ENCODE measurements at places on chromosomes 16 and 17. TPM values are rescaled to one million over a fixed set of nuclear protein-coding genes. Genes with fewer than 3 reads are reported as not detected.
A peak's percentile ranks its signal among the peaks of the same experiment; 100 is the strongest.

ENPP7 gene
- total RNA-seq: not detected

DNA sequence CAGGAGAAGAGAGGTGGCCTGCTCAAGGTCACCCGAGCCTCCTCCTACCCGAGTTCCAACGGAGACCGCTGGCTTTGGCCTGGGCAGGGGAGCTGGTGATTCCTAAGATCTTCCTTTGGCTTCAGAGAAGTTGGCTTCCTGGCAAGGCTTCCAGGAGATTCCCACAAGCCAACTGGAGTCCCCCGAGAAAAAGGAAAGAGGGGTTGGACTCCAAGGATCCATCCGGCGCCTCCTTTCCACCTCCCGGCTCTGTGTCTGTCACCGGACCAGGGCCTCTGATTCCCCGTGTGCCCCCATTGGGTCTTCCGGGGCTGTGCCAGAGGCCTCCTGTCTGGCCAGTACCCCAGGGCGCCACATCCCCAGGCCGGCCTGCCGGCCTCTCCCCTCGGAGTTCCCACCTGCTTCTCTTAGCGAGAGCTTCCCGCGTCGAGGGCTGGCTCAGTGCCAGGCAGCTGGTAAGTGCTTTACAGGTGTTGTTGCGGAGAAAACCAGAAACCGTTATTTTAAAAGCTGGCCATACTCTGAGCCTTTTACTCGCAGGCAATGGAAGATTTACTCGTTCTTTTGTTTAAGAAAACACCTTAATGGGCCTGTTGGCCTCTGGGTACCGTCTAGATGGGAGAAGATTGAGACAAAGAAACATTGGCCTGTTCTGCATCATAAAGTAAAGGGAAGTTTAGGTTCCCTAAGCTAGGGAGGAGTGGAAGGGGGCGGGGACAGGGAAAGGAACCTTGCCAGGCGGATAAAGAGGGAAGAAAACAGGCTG, 258.4 kb upstream of the SDK2 start:
- DNase-seq: no peak
- peaks cover 4% of the 10 kb centered on the region for H3K4me1 ChIP-seq
- H3K4me3 ChIP-seq: no peak overlapping the region
- H3K27me3 ChIP-seq: peaks cover 3% of the 10 kb centered on the region
- H3K27ac ChIP-seq: no peak overlapping the region

ATP1B2 gene
- total RNA-seq: not detected

GRCh38 chr17:58082341-58082869, 814 bp upstream of the DYNLL2 start:
- peak overlapping the region; percentile 73 for H3K27ac ChIP-seq
- peaks cover 29% of the 10 kb centered on the region for H3K4me1 ChIP-seq
- no peak overlapping the region for H3K4me3 ChIP-seq
- H3K27me3 ChIP-seq: peaks cover 8% of the 10 kb centered on the region
- peaks cover 16% of the 10 kb centered on the region for H3K36me3 ChIP-seq

DNA sequence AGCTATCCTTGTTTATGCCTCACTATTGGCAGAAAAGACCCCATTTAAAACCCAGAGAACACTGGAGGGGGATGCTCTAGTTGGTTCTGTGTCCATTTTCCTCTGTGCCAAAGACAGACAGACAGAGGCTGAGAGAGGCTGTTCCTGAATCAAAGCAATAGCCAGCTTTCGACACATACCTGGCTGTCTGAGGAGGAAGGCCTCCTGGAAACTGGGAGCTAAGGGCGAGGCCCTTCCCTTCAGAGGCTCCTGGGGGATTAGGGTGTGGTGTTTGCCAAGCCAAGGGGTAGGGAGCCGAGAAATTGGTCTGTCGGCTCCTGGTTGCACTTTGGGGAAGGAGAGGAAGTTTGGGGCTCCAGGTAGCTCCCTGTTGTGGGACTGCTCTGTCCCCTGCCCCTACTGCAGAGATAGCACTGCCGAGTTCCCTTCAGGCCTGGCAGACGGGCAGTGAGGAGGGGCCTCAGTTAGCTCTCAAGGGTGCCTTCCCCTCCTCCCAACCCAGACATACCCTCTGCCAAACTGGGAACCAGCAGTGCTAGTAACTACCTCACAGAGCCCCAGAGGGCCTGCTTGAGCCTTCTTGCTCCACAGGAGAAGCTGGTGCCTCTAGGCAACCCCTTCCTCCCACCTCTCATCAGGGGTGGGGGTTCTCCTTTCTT, 56.1 kb downstream of the IGF2BP1 start:
- H3K4me3 ChIP-seq: no peak overlapping the region
- H3K27ac ChIP-seq: no peak overlapping the region
- no peak for DNase-seq
- no peaks in the 10 kb centered on the region for H3K4me1 ChIP-seq
- peaks cover 3% of the 10 kb centered on the region for H3K27me3 ChIP-seq

SEPTIN12 gene
- 0.27 TPM for total RNA-seq

DNA sequence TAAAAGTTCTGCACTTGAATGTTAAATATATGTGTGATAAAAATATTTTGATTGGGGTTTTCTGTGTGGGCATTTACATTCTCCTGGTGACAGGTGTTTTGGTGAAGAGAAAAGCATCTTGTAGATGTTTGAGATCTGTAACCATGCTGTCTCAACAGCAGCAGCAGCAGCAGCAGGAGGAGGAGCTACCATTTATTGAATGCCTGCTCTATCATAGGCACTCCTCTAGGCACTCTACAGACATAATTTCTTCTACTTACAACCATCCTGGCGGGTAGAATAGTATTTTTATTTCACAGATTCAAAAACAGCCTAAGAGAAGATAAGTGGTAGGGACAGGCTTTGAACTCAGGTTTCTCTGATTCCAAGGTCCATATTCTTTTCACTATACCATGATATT, 159.7 kb upstream of the TBX2 start:
- no peaks in the 10 kb centered on the region for H3K36me3 ChIP-seq
- H3K27me3 ChIP-seq: no peaks in the 10 kb centered on the region
- H3K27ac ChIP-seq: no peak overlapping the region
- H3K4me3 ChIP-seq: no peak overlapping the region
- DNase-seq: no peak
- no peaks in the 10 kb centered on the region for H3K4me1 ChIP-seq

ZG16B gene
- not detected for total RNA-seq

GRCh38 chr17:18190628-18191235, 7.1 kb downstream of the ALKBH5 start:
- H3K27me3 ChIP-seq: no peaks in the 10 kb centered on the region
- H3K4me3 ChIP-seq: peak overlapping the region; percentile 19
- H3K36me3 ChIP-seq: peaks cover 34% of the 10 kb centered on the region
- H3K27ac ChIP-seq: no peak overlapping the region
- H3K4me1 ChIP-seq: peaks cover 66% of the 10 kb centered on the region
- no peak for DNase-seq

Measured in CD4-positive, CD25-positive, alpha-beta regulatory T cell (primary cell).